HS-27A (cell line): ENCODE measurements at places on chromosomes 5 and 9.
A peak's percentile ranks its signal among the peaks of the same experiment; 100 is the strongest.

- DNase-seq, result no peak
These were observed 60.8 kb downstream of the PSMB7 start for GRCh38 chr9:124354346-124355038.

- DNase-seq, result no peak
These were observed 24.2 kb downstream of the TMEM232 start for GRCh38 chr5:110702300-110702699.

- DNase-seq, result no peak
These were observed 51.2 kb downstream of the NDST1 start for GRCh38 chr5:150559088-150559487.

GRCh38 chr9:130201399-130201873 is 29.2 kb downstream of the NCS1 start:
- DNase-seq, result no peak

DNA sequence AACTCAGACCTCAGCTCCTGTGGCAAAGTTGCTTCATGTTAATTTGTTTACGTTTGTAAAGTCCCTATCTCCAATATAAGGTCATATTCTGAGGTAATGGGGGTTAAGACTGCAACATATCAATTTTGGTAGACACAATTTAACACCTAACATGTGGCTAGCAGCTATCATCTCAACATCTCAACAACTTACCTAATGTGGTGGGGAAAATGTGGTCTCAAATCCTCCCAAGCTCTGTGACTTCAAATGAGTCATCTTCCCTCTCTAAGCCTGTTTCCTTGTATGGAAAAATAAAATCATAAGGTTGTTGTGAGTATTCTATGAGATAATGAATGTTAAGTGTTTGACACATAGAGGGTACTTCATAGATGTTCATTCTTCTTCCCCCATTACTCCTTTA is 443.3 kb downstream of the CDK5RAP2 start:
- DNase-seq, result no peak

DNA sequence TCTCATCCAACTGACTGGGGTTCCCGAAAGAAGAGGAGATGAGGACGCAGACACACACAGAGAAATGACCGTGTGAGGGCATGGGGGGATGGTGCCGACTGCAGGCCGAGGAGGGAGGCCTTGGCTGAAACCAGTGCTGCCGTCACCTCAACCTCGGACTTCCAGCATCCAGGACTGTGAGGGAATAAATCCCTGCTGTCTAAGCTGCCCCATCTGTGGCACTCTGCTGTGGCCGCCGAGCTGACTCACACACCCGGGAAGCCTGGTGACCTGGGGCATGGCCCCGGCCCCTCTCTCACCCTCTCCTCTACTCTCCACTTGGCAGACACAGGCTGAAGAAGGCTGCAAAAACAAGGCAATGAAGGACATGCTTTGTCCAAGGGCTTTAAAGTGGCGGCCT is 4.4 kb upstream of the COL5A1 start:
- DNase-seq, result no peak

DNA sequence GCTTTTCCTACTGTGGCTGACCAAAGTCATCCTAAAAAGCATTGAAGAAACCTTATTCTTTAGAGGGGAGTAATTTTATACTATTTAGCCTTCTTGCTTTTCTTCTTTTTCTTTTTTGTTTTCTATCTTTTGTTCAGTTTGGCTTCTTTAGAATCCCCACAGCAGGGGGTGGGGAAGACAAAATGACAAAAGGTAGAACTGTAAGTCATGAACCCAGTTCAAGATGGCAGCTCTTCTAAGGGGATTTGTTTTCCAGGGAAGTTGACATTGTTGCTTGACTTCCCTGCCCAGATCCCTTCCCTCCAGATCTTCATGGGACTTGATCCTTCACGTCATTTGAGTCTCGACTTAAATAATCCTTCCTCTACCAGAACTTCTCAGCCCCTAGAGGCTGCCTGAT is 692.4 kb upstream of the DMAC1 start:
- DNase-seq, result no peak

GRCh38 chr5:31581498-31582099 is 49.5 kb downstream of the C5orf22 start:
- peak; percentile 15 for DNase-seq

DNA sequence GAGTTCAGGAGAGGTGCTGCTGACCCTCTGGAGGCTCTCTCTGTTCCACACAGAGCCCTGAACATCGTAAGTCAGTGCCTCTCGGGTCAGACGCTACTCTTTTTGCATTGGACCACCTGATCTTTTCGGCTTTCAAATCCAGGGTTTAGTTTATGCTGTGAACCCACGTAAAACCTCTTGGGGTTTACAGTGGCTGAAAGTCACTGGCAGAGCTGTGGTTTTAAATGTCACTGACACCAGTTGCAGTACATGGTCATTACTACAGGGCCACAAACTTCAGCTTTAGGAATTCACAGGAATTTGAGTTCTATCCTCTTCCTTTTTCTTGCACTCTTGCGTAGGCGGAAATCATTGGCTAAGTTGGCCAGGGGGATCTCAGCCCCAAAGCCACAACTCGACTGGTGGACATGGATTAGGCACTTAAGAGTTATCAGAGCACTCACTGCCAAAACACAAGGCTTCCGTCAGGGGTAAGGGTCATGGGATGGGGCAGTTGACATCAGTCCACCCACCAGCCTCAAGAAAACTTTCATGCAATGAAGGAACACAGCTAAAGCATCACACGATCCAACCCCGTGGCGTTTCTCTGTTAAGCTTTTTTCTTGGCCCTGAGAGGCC is 76.9 kb downstream of the SFXN1 start:
- no peak for DNase-seq

GRCh38 chr5:113020461-113021273 is 44.1 kb downstream of the DCP2 start:
- DNase-seq, result no peak

GRCh38 chr5:58294598-58295305 is 165.1 kb downstream of the PLK2 start:
- DNase-seq, result no peak

DNA sequence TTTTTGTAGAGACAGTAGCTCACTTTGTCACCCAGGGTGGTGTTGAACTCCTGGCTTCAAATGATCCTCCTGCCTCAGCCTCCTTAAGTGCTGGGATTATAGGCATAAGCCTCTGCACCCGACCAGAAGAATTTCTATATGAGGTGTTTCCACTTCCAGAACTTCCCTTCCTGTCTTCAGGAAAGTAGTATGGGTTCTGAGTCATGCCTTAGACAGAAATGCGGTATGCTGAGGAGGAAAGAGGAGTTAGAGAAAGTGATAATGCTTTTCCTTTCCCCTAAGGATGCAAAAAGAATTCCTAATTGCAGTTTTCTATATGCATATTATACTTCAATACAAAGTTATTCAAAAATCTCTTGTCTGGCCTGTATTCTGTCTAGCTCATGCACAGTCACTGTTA is 16.4 kb upstream of the ADAMTSL1 start:
- DNase-seq, result no peak

DNA sequence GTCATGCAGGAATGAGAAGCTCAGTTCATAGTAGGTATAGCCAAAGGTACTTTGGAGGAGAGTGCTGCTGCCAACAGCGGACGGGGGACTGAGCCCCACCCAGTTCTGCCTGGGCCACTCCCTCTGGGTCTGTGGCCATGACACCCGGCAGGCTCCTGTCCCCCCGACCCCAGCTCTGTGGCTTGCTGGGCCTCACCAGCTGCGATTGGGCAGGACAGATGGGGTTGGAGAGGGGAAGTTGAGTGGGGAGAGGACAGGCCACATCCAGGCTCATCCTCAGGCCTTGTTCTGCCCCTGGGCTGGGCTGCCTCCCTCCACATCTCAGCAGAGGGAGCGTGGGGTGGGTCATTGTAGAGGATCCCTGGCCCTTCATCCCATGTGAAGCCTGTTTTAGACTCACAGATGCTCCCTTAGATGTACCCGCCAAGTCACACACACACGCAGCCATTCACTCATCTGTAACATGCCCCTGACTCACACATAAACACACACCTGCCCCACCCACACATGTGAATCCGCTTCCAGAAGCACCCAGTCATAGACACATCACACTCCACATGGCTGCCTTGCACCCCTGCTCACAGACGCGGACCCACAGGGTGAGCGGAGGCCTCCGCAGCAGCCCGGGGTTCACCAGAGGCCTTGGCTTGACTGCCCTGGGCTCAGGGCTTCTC is 48.8 kb downstream of the NTNG2 start:
- DNase-seq, result no peak

DNA sequence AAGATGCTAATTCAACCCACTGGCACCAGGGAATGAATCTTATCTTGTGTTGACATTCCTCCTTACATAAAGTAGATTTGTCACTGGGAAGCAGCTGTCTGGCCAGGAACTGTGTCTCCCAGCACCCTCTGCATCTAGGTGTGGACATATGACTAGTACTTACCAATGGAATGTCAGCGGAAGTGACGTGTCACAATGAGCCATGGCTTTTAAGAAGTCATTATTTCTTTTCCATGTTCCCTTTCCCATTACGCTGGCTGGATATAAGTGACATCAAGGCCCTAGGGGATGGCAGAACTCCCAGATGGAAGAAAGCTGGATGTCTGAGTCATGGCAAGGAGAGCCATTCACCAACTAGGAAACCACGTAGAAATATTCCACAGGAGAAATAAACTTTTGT is 84.7 kb upstream of the MAST4 start:
- DNase-seq, result no peak

GRCh38 chr9:33445389-33446239 is 1.8 kb downstream of the AQP3 start:
- no peak for DNase-seq

- DNase-seq, result no peak
These were observed 106.8 kb downstream of the CCDC192 start for GRCh38 chr5:127810017-127810416.

- DNase-seq, result no peak
These were observed 20.5 kb upstream of the B4GALT1 start for GRCh38 chr9:33187519-33188218.

DNA sequence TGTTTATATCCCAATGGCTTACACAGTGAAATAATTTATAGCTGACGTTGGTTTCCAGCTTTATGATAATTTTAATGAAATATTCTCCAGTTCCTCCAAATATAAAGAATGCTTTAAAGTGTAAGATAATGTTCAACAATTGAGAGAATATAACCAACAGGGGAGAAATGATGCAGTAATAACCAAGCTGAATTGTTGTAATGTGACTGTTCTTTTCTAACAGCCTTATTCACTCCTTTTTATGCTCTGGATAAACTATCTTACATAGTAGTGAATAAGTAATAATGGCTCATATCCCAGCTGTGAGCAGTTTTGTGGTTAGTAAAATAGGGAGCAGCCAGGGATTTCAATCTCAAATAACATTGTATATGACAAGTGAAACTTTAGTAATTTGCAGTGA is 2348.7 kb upstream of the ACO1 start:
- no peak for DNase-seq

- DNase-seq, result no peak
These were observed 3.8 kb upstream of the ZNF782 start for GRCh38 chr9:96858018-96858573.

DNA sequence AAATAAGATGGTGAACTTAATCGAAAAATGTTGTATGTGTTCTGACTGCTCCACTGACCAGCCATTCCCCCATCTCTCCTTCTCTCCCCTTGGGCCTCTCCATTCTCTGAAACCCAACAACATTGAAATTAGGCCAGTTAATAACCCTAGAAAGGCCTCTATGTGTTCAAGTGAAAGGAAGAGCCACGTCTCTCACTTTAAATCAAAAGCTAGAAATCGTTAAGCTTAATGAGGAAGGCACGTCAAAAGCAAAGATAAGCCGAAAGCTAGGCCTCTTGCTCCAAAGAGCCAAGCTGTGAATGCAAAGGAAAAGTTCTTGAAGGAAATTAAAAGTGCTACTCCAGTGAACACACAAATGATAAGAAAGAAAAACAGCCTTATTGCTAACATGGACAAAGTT is 77.4 kb upstream of the NR5A1 start:
- DNase-seq, result no peak

GRCh38 chr5:64834611-64835010 is 65.9 kb downstream of the CWC27 start:
- DNase-seq, result no peak

DNA sequence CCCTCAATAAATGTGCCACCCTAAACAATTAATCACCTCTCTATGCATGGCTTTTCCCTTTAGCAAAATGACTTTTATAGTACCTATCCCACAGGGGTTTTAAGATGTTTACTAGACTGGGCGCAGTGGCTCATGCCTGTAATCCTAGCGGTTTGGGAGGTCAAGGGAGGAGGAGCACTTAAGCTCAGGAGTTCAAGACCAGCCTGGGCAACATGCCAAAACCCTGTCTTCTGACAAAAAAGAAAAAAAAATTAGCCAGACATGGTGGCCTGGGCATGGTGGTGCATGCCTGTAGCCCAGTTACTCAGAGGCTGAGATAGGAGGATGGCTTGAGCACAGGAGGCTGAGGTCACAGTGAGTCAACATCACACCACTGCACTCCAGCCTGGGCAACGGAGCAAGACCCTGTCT is 13.5 kb downstream of the SH3TC2 start:
- no peak for DNase-seq

DNA sequence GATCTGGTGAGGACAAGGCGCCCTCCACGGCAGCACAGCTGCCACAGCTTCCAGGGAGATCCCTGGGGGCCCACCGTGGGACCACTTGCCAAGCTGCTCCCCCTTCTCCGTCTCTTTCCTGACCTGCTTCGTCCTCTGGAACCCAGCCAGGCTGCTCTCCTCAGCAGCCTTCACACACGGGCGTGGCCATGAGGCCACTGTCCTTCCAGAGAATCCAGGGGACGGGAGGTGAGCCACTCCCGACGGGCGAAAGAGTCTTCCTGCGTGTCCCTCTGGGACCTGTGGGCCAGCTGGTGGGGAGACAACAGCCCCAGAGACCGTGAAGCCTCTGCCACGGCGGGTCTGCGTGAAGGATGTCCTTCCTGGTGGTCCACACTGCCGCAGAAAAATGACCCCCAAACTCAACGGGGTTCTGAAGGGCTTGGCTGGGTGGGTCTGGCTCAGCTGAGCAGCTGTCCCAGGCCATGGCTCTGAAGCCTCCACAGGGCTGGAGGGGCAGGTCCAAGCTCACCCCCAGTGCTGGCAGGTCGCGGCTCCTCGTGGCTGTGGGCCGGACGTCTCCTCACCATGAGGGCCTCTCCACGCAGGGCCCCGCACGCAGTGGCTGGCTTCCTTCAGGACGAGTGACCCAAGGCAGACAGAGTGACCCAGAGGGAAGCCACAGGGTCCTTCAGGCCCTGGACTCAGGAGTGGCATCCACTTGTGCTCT is 47.4 kb upstream of the NKD2 start:
- no peak for DNase-seq

DNA sequence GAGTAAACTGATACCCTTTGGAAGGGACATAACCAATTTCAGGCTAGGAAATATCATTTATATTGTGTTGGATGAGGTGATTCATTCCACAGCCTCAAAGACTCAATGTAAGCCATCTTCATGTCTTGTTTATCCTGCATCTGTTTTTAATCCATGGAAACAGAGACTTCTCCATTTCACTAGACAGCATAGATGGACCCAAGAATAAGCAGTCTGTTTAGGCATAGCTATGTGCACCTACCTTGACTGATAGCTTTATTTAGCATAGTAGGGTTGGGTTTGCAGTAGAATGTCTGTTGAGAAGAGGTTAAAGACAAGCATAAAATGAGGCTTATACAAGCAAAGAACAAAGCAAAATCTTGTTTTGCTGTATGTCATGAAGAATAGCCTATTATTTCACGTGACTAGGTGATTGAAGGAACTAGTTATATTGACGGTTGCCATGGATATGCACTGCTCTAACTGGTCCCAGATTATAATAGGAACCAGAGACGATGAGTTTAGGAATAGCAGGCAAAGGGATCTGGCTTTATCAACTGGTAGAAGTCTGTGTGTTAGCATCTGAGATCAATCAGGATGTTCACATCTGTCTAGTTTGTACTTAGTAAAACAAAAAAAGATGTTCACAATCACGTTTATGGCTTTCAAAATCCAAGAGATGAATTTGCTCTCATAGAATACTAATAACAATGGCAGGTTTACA is 154.8 kb upstream of the KLF9 start:
- no peak for DNase-seq
